Nephron progenitor cell (in vitro differentiated cells): ENCODE measurements at places on chromosomes 13 and 19.

DNA sequence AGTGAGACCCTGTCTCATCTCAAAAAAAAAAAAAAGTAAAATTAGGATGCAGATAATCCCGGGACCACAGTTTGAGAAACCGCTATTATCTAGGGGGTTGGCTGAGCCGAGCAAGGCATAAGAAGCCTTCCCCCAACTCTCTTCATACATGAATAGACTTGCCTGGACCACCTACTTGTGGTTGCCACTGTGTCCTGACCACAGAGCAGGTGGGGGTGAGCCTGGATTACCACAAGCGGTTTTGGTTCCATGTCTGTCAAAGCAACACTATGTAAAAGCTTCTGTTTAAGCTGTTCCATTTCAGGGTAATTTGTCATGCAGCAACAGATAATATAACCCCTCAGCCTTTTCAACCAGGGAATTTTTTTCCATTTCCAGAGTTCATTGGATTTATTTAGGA is 3.3 kb upstream of the NAPA start:
- no peak for DNase-seq

- DNase-seq = peak; percentile 3
Observed at GRCh38 chr13:73835138-73835721, 299.0 kb downstream of the KLF12 start.

GRCh38 chr13:30881191-30881651 is 24.9 kb upstream of the MEDAG start:
- DNase-seq = no peak

DNA sequence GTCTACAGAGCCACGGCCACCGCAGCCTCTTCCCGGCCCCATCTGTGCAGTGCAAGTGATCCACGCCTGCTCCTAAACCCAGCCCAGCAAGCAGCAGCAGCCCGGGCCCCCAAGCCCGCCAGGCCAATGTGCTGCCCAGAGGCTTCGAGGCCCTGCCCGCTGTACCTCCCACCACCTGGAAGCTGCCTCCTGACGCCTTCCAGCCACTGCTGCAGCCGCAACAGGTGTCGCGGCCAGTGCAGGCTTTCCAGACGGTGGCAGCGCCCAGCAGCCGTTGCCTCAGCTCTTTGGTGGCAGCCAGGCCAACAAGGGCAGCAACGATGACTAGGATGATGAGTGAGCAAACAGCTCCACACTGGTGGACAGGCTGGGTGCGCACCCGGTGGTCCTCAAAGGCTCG is 50.2 kb upstream of the TPM4 start:
- DNase-seq = no peak

- no peak for DNase-seq
Observed at GRCh38 chr13:92150606-92151005, 752.2 kb downstream of the GPC5 start.

- DNase-seq = peak; percentile 27
Observed at GRCh38 chr19:29467824-29468401, 57.9 kb upstream of the VSTM2B start.

GRCh38 chr13:113509989-113510388 is 19.5 kb upstream of the DCUN1D2 start:
- DNase-seq = no peak

GRCh38 chr13:67063036-67063435 is 167.1 kb downstream of the PCDH9 start:
- no peak for DNase-seq

DNA sequence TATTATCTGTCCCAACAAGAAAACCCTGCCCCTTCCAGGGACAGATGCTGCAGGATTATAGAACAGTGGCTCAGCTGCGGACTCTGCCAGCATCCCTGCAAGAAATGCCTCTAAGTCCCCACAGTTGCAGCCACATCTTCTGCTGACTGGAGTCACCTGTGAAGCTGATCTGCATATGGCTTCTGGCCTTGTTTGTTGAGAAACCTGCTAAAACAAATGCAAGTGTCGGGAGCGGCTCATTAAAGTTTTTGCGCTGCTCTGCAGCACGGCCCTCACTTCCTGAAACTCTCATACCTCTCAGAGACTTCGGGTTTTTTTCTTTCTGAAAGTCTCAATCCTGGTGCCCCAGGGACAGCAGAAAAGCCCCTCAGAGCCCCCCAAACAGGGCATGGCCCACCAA is 725.0 kb downstream of the UQCRFS1 start:
- no peak for DNase-seq

GRCh38 chr13:21971662-21972621 is 301.1 kb downstream of the FGF9 start:
- no peak for DNase-seq
